ENCODE measurements at places on chromosomes 13 and 19.

DNA sequence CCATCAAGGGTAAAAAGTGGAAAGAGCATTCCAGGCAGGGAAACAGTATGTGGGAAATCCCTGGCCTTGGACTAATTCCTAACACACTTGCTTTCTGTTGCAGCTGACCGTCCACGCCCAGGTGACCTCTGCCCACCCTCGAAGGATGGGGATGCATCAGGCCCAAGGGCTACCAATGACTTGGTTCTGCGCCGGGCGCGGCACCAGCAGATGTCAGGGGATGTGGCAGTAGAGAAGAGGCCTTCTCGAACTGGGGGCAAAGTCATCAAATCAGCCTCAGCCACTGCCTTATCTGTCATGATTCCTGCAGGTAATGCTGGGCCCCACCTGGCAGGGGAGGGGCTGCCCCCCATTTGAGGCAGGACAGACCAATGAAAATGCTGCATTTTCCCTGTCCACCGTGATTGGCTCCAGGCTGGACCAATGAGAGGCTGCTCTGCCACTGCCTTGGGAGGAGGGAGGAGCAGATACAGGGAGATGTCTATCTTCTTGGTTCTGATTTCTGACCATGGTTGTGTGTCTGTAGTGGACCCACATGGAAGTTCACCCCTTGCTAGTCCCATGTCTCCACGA lies 12.6 kb downstream of the DNASE2 start:
- DNase-seq, result no peak

DNA sequence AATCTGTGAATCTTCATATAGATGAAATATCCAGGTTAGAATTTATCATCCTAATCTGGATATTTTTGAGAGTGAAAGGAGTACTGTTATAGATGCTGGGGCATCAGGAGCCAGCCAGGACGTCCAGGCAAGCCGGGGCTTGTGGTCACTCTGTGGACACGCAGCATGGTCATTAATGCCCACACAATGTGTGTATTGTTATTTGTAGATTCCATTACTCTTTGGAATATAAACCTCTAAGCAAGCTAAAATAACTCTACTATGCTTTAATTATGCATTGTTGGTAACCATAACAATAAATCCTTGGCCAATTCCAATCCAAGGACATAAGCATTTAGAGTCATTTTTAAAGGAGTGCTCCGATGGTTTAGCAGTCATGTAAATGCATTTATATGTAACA lies 137.9 kb downstream of the TM9SF2 start:
- no peak for DNase-seq

DNA sequence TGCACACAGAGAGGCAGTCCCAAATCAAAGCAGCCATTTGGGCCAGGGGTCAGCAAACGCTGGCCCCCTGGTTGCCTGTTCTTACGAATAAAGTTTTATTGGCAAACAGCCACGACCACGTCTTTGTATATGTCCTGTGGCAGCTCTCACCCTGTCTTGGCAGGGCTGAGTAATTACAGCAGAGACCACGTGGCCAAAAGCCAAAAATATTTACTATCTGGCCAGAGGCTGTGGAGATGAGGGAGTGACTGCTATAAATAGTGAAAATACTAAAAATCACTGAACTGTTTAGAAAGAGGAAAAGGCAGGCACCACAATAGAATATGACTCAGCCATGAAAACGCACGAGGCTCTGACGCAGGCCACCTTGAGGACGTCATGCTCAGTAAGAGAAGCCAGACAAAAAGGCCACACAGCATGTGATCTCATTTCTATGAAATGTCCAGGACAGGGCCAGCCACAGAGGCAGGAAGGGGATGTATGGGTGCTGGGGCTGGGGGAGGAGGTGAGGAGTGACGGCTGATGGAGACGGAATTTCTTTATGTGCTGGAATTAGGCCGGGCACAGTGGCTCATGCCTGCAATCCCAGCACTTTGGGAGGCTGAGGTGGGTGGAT lies 29.4 kb downstream of the SMIM24 start:
- DNase-seq, result no peak

DNA sequence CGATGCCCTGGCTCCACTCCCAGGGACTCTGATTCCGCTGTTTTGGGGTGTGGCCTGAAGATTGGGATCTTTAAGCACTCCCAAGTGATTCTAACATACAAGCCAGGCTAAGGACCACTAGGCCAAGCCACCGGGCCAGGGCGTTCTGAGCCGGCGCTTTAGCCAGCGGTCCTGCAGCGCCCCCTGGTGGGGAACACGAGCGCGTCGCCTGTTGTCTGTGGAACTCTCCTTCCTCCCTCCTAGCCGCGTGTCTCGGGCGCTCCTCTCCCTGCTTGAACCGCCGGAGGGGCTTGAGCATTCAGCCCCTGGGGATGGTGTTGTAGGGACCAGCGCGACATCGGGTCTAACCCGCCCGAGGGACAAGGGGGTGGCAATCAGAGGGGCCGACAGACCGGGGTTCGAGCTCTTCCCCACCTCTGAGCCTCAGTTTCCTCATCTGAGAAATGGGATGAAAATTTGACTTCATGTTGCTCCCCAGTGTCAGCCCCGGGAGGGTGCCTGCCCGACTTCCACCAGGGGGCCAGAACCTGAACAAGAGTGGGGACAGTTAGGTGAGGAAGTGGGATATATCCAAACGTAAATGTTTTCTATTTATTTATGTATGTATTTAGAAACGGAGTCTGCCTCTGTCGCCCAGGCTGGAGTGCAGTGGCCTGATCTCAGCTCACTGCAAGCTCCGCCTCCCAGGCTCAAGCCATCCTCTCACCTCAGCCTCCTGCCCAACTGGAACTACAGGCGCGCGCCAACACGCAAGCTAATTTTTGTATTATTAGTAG lies 18.0 kb upstream of the PNMA8B start:
- DNase-seq, result no peak

GRCh38 chr19:3506384-3507340 lies 551 bp downstream of the FZR1 start:
- DNase-seq, result no peak

DNA sequence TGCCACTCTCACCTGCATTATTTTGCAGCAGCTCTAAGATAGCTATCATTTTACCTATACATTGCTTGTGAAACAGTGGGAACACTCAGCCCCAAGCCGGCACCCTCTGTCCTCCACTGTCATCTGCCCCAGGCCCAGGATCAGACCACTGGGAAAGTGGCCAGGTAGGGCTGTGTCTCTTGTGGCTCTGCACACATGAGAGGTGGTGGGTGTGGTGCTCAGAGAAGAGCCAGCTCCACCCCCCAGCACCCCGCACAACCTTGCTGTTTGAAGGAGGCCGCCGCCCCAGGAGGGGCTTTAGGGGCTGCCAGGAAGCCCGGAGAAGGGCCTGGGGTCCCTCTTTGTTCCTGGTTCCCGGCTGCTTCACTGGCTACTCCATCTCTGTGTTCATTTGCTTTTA lies 26.6 kb downstream of the PPP1R37 start:
- no peak for DNase-seq

DNA sequence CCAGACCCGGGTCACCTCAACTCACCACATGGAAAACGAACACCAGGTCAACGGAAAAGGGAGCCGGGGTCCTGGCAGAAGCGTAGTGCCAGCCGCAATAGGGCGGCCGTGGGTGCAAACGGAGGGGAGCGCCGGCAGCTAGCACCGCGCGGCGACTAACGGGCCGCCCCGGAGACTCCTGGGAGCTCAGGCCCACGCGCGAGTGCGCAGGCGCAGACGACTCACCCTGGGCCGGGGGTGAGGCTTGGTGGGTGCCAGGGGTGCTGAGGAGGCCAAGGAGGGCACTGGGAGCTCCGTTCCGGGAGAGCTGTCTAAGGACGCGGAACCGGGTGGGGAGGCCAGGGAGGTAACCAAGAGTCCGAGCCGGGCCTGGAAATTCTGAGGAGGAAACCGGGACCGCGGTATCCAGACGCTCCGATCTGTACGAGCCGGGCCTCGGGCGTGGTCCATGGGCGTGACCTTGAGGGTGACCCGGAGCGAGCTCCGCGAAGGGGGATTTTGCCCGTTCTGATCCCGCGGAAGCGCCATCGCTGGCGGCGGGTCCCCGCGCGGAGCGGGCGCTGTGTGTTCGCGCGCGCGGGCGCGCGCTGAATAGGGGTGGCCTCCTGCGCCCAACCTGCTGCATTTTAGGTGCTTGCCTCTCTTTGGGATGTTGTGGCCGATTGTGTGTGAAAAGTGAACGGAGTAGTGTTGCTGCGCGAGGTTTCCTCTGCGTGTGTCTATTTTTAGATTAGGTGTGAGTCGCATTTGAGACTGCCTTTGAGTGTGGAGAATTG lies at the start of gene ZNF382:
ZNF382 (plus strand) TSS at position 213 of the 776 bp plus-strand sequence. CDS start 4,602 bp downstream, outside the sequence.
- DNase-seq, result no peak

DNA sequence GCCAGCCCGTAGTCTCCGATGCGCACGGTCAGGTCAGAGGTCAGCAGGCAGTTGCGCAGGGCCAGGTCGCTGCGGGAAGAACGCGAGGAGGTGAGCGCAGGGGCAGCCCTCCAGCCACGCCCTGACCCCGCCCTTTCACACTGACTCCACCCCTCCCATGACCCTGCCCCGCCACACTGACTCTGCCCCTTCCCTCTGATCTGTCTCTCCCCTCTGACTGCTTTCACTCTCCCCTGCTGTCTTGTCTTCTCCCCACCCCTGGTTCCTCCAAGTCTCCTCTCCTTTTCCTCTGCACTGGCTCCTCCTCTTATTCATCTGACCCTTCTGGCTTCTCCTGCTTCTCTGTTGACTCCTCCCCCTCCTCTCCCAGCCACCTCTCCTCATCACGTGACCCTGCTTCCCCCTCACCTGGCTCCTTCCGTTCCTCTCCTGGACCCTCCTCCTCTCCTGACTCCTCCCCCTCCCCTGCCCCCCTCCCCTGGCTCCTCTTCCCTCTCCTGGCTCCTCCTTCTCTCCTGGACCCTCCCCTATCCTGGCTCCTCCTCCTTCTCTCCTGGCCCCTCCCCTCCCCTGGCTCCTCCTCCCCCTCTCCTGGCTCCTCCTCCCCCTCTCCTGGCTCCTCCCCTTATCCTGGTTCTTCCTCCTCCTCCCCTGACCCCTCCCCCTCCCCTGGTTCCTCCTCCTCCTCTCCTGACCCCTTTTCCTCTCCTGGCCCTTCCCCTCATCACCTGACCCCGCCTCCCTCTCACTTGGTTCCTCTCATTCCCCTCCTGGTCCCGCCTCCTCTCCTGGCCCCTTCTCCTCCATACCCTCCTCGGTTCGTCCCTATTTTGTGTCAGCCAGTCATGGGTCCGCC lies 9.9 kb downstream of the LMTK3 start:
- DNase-seq, result no peak

GRCh38 chr13:96503481-96503880 lies 413.6 kb downstream of the HS6ST3 start:
- DNase-seq, result no peak

DNA sequence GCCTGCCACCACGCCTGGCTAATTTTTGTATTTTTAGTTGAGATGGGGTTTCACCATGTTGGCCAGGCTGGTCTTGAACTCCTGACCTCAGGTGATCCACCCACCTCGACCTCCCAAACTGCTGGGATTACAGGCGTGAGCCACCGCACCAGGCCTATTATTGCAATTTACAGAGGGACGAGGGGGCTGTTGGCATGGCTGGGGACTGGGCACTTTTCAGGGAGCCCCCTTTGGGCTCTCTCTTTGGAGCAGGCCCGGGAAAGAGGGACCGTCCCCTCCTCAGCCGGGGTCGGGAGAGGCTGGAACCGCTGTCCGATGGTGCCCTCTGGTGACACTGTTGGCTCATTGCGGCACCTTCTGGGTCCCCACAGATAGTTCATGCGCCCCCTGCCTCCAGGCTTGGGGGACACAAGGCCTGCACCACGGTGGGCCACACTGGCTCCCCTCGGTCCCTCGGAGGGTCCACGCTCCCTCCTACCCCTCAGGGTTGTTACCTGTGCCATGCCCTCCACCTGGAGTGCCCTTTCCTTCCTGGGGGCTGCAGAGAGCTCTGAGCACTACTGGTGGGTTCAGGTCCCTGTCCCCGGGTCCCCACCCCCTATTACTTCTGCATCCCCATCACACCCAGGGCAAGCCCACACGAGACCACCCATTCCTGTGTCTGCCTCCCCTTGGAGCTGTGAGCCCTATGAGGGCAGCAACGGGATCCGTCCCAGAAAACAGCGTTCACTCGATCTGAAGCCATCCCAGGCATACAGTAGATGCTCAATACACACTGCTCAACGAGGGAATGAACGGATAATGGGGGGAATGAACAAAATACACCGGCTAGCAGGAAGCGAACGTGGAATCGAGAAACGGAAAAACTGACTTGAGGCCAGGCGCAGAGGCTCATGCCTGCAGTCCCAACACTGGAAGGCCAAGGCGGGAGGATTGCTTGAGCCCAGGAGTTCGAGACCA lies 12.5 kb downstream of the FEM1A start:
- no peak for DNase-seq
